Urinary bladder (tissue), 4 donors: ENCODE measurements at places on chromosomes 7 and 10.

GRCh38 chr7:87413951-87414793, 61.3 kb downstream of the ABCB4 start:
- no peak for DNase-seq

GRCh38 chr7:10128748-10129147, 844.9 kb upstream of the PHF14 start:
- DNase-seq, result no peak

DNA sequence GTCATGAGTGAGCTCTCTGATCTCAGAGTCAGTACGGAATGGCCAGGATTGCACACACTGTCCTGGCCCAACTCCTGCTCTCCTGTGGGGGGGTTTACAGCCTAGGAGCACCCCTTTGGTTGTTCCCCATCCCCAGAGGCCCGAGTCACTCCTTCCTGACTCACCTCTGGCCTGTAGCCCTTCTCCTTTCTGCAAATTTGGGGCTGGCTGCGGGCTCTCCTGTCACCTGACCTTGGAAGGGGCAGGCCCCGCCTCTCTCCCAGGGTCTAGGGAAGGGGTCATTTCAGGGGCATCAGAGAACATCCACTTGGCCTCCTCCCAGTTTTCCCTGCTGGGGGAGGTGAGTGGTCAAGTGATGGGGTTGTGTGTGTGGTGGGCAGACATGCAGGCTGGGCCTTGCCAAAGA, 1.7 kb downstream of the NYAP1 start:
- DNase-seq, result no peak

- no peak for DNase-seq
Observed at GRCh38 chr7:149714910-149715471, 58.4 kb downstream of the ZNF467 start.

GRCh38 chr10:90712529-90712928, 145.3 kb downstream of the HTR7 start:
- DNase-seq, result no peak

GRCh38 chr10:102773320-102773719, 29.6 kb downstream of the WBP1L start:
- DNase-seq, result no peak

- peak; percentile 2 for DNase-seq
Observed at GRCh38 chr10:61897671-61898434, 3.6 kb upstream of the ARID5B start.

GRCh38 chr10:26839966-26840627, 20.7 kb downstream of the ABI1 start:
- no peak for DNase-seq
